ENCODE measurements at places on chromosomes 2 and 18. TPM values are rescaled to one million over a fixed set of nuclear protein-coding genes. Genes with fewer than 3 reads are reported as not detected.

DNA sequence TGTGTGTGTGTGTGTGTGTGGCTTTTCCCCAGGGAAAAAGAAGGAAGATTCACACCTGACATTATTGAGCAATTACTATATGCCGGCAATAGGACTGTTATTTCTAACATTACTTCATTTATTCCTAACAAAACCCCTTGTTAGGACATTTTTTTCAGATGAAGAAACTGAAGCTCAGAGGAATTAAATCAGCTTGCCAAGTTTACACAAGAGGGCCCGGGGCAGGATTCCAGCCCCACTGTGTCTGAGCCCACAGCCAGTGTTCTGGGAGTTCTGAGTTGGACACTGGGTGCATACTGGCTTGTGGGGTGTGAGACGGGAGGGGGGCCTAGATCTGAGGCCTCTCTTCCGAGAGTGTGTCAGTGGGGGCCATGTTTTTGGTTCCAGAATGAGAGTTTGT lies 9.9 kb downstream of the TOGARAM2 start:
- DNase-seq = no peak

DNA sequence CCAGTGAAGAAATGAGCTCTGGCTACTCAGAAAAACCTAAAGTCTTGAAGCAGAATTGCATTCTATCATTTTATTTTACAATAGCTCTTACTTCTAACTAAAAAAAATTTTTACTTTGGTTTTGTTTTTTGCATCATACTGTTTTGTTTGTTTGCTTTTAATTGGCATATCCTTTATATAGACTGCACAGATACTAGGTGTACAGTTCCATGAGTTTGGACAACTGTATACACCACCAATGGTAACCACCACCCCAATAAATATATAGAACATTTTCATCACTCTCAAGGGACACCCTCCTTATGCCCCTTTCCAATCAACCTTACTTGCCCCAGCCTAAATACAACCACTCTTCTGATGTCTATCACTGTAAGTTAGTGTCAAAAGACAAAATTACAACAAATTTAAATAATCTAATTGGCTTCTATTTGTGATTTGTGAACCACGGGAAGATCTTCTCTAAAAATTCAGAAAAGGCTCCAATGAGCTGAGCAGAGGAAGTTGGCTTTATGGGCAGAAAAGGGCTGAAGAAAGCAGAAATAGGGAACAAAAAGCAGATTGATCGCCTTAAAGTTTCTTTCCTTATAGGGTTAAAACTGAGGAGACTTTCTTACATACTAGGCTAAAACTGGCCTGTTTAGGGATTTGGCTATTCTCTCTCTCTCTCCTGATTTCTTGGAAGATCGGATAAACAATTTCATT lies 22.2 kb upstream of the SOS1 start:
- no peak for DNase-seq

FIGN gene
- total RNA-seq = not detected

MYOM1 gene
- 0.13 TPM for total RNA-seq

DNA sequence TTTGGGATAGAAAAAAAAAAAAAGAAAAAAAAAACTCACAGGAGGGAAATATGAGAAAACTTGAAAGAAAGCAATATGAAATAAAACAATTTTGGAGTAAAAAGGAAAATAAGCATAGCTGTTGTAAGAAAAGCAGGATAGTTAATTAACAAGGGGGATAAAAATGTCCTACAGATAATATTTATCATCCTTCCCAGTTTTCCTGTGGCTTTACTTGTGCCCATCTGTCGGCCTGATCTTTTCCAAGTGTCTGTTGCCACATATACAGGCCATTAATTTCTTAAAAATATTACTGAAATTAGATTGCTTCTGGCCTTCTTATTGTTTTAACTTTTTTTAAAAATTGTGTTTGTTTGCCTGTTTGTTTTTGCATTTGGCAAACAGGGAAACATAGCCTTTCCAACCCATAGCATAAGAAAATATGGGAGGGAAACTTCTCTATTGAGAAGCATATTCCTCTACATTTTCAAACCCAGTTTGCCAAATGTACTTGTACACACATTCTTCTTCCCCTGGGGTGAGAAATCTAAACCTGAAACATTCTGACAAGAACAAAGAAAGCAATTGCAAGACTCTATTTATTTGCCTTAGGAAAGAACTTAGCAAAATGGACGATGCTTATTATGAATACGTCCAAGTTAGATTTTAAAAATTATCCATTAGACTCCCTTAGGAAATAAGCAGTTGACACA lies 272.3 kb downstream of the CDH20 start:
- DNase-seq = no peak

GRCh38 chr2:41859615-41860514 lies 188.0 kb upstream of the PKDCC start:
- DNase-seq = peak; percentile 75

ANKRD62 gene
- total RNA-seq = not detected

- DNase-seq = peak; percentile 45
These were observed 467 bp downstream of the PUM2 start for GRCh38 chr2:20350041-20350712.

RAB1A gene
- 89.5 TPM for total RNA-seq

DNA sequence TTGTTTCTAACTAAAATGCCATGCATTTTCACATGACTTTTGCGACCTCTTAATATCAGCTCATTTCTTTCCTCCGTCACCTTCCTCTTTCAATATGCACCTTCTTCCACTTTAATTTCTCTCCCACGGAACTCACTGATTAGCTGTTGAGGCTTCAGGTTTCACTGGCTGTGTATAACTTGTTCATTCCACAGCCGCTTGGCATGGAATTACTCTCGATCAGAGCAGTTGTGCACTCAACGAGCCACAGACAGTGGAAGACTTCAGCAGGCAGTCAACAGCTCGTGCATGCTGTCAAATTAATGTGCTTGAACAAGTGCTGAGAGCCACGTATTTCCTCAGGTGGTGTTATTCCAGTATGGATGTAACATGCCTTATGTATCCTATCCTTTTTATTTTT lies 491.2 kb upstream of the DDX18 start:
- DNase-seq = no peak

DNA sequence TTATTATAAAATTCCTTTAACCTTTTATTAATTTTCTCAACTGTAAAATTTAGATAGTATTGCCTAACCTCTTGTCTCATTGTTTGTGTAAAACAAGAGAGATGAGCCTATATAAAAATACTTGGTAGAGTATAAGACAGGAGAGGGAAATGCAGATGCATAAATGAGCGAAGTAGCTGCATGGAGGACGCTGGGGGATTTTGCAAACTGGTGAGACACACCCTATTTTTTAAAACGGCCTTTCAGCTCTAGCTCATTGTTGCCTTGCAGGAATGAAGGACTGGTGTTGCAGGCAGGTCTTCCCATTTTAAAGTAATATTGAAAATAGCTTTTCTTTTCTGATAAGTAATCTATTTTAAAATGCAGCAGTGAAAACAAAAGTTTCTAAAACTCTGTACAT lies 435.3 kb upstream of the HNRNPA3 start:
- no peak for DNase-seq

SCN9A gene
- total RNA-seq = 0.38 TPM

DNA sequence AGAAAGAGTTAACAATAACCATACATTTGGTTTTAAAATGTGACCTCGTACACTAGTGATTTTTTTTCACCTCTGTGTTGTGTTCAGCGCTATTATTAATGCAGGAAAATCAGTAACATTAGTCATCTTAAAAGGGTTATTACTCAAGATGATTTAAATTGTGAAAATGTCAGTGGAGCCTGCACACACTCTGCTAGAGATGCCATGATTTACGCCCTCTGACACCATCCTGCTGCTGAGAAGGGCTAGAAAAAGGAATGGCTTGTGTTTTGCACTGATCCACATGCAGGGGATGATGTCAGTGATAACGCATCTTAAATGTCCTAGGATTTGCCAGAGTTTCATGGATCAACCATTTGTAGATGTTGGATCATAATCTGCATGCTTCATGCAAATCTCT lies 121.3 kb upstream of the BOD1L2 start:
- no peak for DNase-seq

- no peak for DNase-seq
These were observed 19.4 kb upstream of the CYP1B1 start for GRCh38 chr2:38095079-38095995.

PARD3B gene
- 3.9 TPM for total RNA-seq

GRCh38 chr2:204972606-204973336 lies 427.5 kb downstream of the PARD3B start:
- DNase-seq = no peak

DNA sequence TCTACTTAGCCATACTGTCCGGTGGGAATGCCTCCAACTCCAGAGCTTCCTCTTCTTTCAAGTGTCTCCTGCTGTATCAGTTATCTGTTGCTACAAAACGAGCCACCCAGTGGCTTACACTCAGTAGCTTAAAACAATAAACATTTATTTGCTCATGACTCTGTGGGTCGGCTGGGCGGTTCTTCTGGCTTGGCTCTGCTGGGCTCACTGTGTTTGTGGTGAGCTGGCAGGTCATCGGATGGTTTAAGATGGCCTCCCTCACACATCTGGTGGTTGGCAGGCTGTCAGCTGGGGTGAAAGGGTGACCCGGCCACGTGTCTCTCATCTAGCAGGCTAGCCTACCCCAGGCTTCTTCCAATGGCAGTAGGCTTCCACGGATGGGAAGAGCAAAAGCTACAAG lies 122.4 kb upstream of the SLC1A4 start:
- DNase-seq = peak; percentile 79

Measured in HT-29 (cell line).